Stimulated activated CD4-positive, alpha-beta T cell treated with anti-CD3 and anti-CD28 coated beads, TNF-alpha, amount 100 ng/mL, for 48 hours (primary cell): ENCODE measurements at places on chromosomes 2 and 18.

- DNase-seq: no peak
These were observed 34.3 kb upstream of the CD226 start for GRCh38 chr18:69981948-69982347.

- no peak for DNase-seq
These were observed 139.2 kb upstream of the MYO3B start for GRCh38 chr2:170038734-170039133.

DNA sequence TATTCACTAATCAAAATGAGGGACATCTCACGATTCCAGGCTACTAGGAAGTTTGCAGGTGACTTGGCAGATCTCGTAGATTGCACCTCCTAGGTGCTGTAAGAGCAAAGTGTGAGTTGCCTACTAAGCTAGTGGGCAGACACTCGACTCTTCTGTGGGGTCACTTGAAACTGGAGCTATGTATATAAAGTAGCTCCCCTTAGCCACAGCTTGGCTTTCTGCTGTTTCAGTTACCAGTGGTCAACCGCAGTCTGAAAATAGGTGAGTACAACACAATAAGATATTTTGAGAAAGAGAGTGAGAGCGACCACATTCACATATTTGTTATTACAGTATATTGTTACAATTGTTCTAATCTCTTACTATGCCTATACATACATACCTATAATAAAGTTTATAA is 23.3 kb downstream of the CTAGE1 start:
- no peak for DNase-seq

GRCh38 chr2:139000131-139000785 is 220.1 kb upstream of the NXPH2 start:
- no peak for DNase-seq

- peak; percentile 45 for DNase-seq
These were observed 36.8 kb downstream of the MOGAT1 start for GRCh38 chr2:222708274-222708710.
